ENCODE measurements at places on chromosomes 3 and 15.

DNA sequence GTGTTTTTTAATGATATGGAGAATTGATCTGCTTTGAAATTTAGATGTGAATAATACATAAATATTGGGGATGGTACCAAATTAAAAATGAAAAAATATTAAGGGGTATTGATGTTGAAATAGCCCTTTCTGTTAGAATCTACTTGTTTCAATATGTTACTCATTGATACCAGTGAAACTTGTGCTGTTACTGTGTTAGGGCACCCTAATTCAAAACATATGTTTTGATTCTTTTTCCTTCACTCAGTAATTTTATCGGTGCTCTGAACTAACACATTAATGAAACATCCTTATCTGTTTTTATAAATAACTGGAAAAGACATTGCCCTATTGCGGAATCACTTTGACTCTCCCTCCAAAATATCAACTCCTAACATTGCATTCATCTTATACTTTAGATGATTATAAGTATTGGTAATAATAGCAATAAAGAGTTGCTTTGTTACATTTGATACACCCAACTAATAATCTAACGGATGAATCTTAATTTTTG, 52.0 kb upstream of the CCNB2 start:
- no peak for DNase-seq

GRCh38 chr3:128606094-128606493, 44.5 kb downstream of the RPN1 start:
- DNase-seq, result no peak

DNA sequence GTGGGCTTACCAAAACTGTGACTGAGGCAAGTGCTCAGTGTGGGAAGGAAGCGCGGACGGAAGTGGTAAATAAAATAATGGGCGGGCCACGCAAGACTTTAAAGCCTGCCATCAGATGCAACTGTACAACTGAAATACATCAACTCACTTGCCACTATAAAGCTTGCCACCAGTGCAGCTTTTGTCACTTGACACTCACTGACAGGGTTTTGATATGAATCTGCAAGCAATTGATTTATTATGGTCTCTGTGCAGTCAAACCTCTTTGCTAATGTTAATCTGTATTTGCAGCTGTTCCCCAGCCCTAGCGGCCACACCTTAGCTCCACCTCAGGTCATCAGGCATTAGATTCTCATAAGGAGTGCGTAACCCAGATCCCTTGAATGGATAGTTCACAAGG, 2.3 kb upstream of the GFM1 start:
- no peak for DNase-seq

GRCh38 chr3:129694228-129694627, 87.8 kb upstream of the PLXND1 start:
- DNase-seq, result no peak

DNA sequence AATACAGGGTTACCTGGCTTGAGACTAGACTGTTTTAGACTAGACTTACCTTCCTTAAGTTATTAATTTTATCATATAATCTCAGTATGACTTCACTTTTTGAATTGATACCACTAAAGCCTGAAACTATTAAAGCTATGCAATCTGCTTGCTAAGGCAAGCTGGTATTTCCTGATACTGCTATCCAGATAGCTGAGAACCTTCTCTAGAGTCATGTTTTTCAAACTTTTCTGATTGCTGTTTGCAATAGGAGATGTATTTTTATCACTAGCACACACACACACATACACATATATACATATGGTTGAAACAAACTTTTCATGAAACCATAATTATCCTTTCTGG, 9.3 kb upstream of the MAGI1 start:
- no peak for DNase-seq

DNA sequence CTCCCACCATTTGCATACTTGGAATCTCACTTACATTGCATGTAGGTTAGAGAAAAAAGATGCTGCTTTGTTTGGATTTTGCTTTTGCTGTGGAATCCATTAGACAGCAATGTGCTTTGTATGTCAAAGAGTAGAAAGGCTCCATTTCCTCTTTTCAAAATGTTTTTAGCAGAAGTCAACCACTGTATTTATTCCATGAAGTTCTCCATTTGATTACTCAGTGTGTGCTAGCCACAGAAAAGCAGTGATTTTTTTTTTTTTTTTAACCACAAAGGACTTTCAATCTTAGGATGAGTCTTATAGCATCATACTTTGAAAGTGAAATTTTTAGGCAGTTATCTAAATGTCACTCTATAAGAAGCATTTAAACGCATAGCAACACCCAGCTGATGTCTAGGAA, 285.0 kb upstream of the ADAMTS9 start:
- DNase-seq, result no peak

GRCh38 chr3:170360916-170361315, 3.4 kb downstream of the SKIL start:
- no peak for DNase-seq

DNA sequence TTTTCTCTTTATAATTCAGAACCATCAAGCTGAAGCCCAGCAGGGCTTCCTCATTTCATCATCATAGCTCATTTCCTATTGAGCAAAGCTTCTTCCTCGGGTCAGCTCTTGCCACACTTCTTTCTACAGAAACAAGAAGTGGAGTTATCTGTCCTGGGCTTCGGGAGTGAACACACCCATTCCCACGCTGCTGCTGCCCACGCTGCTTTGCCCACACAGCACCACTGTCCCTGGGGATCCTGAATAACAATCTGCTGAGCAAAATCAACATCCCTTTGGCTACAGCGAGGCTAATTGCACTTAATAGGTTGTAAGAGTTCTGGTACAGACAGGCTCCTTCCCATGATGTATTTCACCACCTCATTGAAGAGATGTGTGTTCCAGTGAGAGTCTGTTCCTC, 23.7 kb downstream of the CEP19 start:
- no peak for DNase-seq

- DNase-seq, result no peak
Measured at GRCh38 chr3:23884481-23884880, 32.3 kb downstream of the NKIRAS1 start.

DNA sequence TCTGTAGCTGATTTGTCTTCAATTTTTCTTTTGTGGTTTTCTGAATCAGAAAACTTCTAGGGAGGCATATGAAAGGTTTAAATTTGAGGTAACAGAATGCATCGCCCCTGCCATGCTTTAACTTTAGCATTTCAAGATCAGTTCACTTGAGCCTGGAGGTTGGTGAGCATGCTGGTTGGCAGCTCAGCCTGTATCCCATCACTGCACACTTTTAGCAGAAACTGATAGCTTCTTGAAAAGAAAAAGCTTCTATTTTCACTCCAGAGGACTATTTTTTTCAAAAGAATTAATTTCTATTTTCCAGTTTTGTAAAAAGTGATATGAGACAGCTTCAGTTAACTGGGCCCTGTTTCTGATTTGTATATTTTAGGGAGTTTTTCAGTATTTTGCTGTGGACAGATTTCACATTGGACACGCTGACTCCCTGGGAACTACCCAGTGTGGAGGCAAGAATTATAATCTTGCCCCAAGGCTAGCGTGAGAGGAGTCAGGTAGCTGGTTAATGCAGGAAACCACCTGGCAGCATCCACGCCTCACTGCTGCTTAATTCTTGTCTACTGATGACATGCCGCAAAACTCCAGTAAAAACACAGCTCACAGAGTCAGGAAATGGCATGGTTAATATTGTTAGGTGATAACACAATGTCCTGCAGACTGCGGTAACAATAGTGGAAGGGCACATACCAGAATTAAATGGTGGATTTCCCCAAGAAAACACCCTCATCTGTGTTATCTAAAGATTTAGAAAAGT, 71.4 kb downstream of the DUT start:
- DNase-seq, result no peak

- no peak for DNase-seq
Measured at GRCh38 chr15:82228750-82229149, 33.8 kb downstream of the EFL1 start.

DNA sequence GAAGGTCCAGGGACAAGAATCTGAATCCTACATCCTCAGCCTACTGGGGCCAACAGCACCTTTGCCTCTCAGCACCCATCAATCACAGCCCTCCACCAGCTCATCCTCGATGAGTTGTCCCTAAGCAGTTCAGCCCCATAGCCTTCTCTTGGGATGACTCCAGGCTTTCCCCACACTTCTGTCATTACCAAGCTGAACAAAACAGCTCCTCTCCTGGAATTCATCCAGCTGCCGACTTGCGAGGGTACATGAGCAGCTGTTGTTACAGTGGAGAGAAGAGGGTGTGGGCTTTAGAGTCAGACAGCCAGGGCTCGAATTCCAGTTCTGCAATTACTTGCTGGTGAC, 69.0 kb upstream of the THBS1 start:
- no peak for DNase-seq

- DNase-seq, result no peak
Measured at GRCh38 chr3:123152687-123153086, 49.1 kb upstream of the SEC22A start.

DNA sequence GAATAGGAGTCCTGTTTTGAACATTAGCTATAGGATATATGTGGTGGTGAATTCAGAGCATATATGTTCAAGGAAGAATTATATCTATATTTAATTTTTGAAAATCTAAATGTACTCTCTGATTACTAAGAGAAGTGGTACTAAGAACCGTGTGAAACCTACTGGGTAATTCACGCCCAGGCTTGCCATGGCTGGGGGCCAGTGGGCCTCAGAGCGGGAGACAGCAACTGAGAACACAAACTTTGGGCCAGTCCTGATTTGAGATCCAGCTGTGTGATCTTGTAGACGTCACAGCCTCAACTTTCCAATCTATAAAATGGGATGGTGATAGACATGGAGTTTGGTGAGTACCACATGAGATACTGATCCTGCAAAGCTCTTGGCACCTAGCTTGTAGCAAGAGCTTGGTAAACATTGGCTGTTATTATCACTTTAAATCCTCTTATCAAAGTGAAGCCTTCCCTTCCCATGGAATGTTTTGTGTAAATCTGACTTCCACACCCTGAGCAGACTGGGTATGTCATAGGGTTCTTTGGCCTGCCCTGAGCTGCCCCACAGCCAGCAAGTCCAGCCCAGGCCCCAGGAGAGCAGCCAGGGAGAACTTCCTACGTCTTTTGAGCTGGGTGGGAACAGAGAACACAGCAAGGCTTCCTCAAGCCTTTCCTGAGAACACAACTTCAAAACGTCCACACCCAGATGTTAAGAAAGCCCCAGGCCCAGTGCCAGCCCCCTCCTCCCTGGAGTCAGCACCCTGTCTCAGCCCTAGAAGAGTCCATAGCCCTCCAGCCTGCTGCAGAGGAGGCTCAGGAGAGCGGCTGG, 8.2 kb upstream of the PAQR5 start:
- no peak for DNase-seq

DNA sequence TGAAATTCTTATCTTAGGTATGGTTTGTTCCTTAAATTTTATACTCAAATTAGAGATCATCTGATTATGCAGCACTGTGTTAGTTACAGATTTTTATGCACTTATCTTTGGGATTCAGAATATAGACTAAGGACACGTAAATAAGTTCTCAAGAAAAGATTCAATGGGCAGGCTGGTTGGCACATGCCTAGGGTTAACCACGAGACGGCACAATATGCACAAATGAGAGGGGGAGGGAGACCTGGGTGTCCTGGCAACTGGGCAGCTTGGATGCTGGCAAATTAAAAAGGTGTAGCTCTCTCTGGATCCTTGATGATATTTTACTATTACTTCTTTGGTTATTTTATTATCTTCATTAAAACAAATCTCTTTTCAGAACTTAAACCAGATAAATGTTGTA, 672 bp downstream of the AADAC start:
- no peak for DNase-seq

DNA sequence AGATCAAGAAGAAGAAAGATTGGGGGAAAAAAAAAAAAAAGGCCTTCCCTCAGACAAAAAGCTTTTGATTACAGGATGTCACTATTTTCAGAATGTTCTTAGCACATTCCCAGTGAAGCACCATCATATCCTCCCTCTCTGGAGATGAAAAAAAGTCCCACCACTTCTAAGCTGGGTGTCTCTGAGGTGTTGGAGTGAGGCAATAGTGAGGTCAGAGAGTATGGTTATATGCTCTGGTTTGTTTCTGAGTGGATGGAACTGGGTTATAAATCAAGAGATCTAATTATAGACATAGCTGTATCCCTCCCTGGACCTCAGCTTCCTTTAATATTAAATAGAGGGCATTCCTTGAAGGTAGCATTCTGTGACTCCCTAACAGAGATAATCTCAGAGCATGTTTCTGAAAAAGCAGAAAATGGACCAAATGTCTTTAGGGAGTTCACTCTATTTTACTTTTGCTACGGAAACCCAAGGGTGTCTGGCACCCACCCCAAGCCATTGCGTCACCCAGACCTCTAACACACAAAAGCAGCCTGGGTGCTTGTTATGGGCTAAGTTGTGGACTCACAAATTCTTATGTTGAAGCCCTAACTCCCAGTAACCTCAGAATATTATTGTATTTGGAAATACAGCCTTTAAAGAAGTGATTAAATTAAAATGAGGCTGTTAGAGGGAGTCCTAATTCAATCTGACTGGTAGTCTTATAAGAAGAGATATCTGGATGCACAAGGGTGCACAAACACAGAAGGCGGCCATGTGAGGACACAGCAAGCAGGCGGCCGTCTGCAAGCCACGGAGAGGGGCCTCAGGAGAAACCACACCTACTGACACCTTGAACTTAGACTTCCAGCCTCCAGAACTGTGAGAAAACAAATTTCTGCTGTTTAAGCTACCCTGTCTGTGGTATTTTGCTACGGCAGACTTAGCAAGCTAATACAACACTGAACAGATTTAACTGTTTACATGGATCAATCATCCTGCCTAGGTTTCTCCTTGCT, 81.5 kb downstream of the MB21D2 start:
- no peak for DNase-seq

GRCh38 chr3:189490337-189490736, 140.9 kb upstream of the TP63 start:
- no peak for DNase-seq

- no peak for DNase-seq
Measured at GRCh38 chr3:67204951-67205350, 206.8 kb downstream of the KBTBD8 start.

- no peak for DNase-seq
Measured at GRCh38 chr3:135719449-135719848, 246.1 kb upstream of the PPP2R3A start.
